ENCODE measurements at places on chromosomes 3 and 15. TPM values are rescaled to one million over a fixed set of nuclear protein-coding genes. Genes with fewer than 3 reads are reported as not detected.

DNA sequence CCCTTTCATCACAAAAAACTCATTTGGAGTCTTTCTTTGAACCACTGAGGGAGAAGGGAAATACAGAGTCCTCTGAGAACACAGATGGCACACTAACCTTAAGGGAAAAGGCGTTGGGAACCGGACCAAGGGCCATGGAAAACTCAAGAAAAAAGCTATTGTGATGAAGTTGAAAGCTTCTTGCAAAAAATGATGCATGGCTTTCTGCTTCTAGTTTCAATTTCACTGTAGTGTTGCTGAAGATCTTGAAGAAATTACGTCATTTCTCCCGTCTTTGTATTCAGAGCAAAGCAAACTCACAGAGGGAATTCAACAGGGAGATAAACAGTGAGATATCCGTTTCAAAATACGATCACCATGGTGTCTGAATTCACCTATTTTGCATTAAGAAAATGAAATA is 642.3 kb upstream of the ADAMTS9 start:
- no peak for DNase-seq

GRCh38 chr15:80512726-80513660 is 108.8 kb downstream of the ARNT2 start:
- no peak for DNase-seq

DNA sequence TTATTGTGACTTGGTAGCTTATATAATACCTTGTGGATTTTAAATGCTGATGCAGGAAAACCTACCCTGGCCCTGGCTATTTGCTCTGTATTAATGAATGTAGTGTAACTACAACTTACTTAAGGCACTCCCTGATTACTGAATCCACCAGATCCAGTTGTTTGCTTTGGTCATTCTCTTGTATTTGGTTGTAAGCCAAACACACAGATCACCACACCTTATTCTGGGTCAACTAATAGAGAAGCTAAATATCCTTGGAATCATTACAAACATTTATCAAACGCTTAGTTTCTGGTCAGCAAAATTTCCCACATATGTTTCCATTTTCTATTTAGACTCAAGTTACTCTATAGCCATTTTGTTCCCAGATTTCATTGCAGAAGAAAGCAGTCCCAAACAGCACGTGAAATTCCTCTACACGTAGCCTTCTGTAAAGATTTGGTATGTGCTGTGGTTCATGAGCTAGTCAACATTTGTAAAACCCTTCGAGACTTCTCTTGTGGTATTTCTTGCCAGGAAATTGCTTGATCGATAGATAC is 322.6 kb downstream of the MEX3B start:
- no peak for DNase-seq

- no peak for DNase-seq
Observed at GRCh38 chr3:151923901-151924300, 50.5 kb downstream of the SUCNR1 start.

DNA sequence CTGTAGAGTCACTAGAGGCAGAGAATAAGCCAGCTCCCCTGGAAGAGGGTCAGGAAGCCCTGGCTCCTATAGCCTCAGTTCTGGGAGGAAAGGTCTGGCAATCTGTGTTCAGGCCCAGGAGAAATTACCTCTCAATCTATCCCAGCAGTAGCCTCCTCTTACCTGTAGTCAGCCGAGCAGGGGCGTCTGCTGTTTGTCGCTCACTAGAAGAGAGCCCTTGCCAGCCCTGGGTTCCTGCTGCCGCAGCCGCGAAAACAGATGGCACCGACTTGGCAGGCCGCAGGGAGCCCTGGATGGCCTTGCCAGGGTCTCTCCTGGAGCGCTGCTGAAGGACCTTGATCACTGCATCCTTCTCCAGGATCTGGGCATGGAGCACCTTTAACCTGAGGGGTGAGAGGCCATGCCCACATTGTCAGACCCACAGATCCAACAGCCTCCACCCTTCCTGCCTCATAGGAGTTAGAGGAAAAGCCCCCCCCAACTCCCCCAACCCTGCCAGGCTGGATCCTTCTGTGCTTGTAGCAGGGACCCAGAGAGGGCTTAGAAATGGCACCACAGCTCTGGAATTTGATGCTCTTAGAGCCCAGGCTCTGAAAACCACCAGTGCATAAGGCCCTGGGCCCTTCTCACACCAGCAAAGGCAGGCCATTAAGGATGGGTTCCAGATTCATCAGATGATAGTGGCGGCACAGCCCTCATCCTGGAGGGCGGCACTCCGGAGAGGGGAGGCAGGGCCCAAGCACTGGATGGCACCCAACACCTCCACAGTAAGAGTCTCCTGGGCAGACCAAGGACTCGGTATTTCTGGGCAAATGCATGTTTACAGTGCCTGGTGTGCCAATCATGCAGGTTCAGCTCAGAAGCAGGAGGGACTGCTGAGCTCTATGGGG is 14.9 kb downstream of the AMOTL2 start:
- DNase-seq = no peak

DNA sequence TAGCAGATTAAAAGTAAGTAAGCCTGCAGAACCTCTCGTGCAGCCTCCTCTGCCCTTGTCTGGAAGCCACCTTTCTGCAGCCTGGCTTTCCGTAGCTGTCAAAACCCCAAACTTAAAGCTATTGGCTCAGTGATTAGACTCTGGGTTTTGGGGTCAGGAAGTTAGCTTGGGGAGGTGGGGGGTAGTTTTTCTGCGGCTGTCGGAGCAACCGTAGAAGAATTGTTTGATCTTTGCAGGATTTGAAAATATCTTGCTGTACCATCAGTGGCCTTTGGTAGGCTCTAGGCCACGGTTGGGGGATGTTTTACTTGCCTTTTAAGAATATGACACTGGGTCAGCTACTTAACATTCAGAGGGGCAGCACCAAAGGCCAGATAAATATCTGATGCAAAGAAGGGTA is 88.4 kb upstream of the RASGRP1 start:
- no peak for DNase-seq

GRCh38 chr15:67585681-67586080 is 43.2 kb downstream of the MAP2K5 start:
- DNase-seq = no peak

GRCh38 chr3:143360244-143360643 is 240.7 kb downstream of the CHST2 start:
- DNase-seq = no peak

The TGFBR2 gene
- 205 TPM for total RNA-seq

The SENP7 gene
- total RNA-seq = 6.1 TPM

DNA sequence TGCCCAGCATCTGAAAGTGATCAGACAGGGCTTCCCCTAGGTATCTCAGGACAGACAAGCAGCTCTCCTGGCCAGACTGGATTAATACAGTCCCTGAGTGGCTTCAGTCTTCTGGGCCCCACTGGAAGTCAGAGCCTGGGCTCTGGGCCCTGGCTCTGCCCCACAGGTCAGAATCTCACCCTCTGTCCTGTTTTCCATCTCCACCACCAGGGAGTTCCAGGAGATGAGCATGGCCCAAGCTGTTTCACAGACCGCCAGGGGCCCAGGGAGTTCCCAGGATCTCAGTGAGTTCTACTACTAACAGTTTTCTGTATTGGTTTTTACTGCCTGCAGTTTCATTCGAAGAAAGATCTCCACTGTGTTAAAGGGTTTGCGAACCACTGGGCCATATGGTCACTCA is 131.5 kb downstream of the MEX3B start:
- no peak for DNase-seq

The ATP13A5 gene
- not detected for total RNA-seq

DNA sequence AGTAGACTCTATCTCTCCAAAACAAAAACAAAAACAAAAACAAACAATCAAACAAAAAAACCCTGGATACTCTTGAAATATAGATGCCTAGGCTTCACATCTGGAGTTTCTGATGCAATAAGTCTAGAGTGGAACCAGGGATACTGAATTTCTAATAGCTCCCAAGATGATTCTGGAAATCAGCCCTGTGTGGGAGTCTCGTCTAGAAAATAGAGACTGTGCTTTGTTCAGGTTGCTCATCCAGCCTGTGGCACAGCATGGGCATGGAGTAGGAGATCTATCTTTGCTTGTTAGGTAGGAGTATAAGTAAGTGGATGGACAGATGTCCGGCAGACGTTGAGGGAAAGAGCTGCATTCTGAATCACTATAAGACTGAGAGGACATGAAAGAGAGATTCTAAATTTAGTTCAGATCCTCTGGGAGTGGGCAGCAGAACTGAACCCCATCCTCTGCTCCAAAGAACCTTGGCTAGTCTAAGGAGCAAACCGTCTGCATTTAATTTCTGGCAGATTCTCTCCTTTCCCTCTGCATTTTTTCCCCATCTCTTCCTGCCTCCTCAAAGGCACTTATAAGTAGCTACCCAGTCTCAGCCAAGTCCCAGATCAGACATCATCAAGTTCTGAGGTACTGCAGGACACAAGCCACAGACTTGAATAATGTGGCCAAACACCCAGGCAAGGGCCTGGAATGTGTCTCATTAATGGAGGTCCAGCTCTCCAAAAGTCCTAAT is 92.6 kb upstream of the STRIT1 start:
- DNase-seq = no peak

DNA sequence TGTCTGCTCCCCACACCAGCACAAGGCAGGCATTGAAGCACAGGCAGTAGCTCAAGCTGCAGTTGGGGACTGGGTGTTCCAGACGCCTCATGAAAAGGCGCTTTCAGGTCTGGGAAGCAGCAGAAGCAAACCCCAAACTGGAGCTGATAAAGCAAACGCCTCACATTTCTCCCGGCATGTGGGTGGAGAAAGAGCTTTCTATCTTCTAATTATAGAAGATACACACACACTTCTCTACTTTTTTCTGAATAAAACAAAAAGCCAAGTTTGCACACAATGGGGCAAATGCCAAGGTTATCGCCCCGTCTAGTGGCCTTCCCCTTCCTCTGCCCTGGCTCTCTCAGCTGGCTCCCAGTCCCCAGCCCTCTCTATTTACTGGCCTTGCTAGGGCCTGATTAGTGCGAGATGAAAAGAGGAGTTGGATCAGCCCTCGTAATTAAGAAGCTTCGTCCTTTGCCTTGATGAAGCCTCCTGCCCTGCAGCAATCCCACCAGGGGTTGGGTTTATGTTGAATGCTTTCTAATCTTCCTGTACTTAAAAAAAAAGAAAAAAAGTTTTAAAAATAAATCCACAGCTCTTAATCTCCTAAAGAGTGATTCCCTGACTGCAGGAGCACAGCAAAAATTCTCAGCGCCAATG is 120.2 kb downstream of the MEGF11 start:
- DNase-seq = no peak

GRCh38 chr15:48085591-48085930 is 35.2 kb upstream of the SLC24A5 start:
- DNase-seq = no peak

- DNase-seq = no peak
Observed at GRCh38 chr3:13078163-13078905, 5.1 kb upstream of the IQSEC1 start.

The FGF12 gene
- 126 TPM for total RNA-seq

The PLA2G4D gene
- total RNA-seq = not detected

The AP3B2 gene
- not detected for total RNA-seq

DNA sequence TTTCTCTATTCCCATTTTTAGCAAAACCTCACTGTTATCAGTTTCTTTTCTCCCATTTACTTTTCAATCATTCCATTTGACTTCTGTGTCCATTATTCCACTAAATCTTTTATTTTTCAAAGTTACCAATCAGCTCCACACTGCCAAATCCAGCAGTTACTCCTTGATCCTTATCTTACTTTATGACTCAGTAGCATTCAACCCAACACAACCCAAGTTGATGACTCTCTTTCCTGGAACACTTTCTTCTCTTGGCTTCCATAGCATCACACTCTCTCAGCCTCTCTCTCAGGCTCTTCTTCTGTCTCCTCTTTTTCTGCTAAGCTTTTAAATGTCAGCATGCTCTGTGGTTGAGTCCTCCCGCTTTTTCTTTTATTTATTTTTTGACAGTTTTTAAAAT is 36.3 kb downstream of the RASGRP1 start:
- DNase-seq = no peak

DNA sequence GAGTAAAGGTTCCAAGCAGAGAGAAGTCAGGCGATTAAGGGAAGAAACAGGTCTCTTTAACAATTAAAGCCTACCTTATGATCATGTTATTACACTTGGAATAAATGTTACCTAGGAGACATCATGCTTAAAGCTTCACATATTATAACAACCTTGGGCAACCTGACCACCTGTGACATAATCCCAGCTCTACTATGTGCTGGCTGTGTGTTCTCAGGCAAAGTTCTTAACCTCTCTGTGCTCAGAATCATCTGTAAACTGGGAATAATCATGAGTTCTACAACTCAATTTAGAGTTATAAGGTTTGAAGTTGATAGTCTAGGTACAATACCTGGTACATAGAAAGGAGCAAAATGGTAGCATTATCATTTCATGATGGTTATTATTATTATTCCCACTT is 159.3 kb downstream of the MAGI1 start:
- DNase-seq = no peak

The CFAP100 gene
- total RNA-seq = not detected

DNA sequence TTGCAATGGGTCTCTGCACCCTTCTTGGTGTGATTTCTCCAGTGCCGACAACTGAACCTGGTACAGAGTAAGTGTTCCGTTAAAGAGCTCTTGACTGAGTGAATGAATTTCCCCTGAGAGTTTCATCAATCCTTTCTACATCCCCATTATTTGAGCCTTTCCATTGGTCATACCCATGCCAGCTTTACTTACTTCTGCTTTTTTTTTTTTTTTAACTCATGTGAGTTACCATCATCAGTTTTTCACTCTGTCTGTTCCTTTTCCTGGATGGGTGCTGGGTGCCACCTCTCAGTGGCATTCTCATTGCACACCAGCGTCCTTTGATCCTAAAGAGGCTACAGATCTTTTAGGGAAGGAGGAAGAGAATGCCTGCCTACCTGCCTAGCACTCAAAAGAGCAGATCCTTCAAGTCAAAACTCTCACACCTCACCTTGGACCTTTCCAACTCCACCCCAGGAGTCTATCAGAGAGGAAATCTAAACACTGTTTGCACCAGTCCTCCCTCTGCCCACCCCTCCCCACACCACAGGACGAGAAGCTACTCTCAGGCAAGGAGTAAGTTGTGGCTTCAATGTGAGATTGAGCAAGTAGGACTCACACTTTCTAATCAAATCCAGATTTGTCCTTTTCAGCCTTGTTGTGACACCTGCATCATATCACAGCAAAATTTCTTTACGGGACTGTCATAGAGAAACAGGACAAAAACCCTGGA is 13.1 kb upstream of the USP3 start:
- DNase-seq = no peak

DNA sequence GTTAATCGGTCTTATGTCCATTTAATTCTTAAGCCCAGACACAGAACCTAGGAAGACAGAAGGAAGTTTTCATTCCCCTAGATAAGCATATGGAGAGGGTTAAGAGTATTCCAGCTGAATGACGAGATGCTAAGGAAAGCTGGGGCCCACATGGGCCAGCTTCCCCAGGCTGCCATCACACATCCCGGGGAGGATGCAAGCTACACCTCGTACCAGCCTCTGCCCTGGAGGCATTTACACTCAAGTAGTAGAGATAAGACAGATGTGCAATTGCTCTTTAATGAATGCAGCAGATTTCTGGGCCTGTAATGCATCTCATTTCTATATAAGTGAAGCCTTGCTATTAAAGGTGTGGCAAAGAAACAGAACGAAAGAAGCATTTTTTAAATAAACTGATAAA is 144.5 kb downstream of the MEX3B start:
- DNase-seq = no peak

GRCh38 chr15:68399096-68400065 is 32.6 kb downstream of the ITGA11 start:
- no peak for DNase-seq

GRCh38 chr3:168026764-168027163 is 69.0 kb downstream of the GOLIM4 start:
- DNase-seq = no peak

The TNFSF10 gene
- total RNA-seq = 12.6 TPM
